B cell (primary cell): ENCODE measurements at places on chromosomes 12 and 14. TPM values are rescaled to one million over a fixed set of nuclear protein-coding genes. Genes with fewer than 3 reads are reported as not detected.

The TAS2R9 gene
- polyA plus RNA-seq, result not detected in 2 replicates

The CLECL1 gene
- polyA plus RNA-seq, result 18.5 and 30.7 TPM in 2 replicates

The HNRNPA1 gene
- 631 and 1,398 TPM in 2 replicates for polyA plus RNA-seq

The CCDC60 gene
- not detected in 2 replicates for polyA plus RNA-seq

The MGAT4C gene
- polyA plus RNA-seq, result not detected in 2 replicates

The GNB3 gene
- polyA plus RNA-seq, result 0.27 and 0.71 TPM in 2 replicates

- H3K4me1 ChIP-seq, result peaks cover 42% of the 10 kb centered on the region
- H3K27me3 ChIP-seq, result no peaks in the 10 kb centered on the region
- no peaks in the 10 kb centered on the region for H3K36me3 ChIP-seq
- H3K27ac ChIP-seq, result no peak overlapping the region
- no peak overlapping the region for H3K4me3 ChIP-seq
These were observed 2.9 kb downstream of the CHPT1 start for GRCh38 chr12:101700299-101700820.

DNA sequence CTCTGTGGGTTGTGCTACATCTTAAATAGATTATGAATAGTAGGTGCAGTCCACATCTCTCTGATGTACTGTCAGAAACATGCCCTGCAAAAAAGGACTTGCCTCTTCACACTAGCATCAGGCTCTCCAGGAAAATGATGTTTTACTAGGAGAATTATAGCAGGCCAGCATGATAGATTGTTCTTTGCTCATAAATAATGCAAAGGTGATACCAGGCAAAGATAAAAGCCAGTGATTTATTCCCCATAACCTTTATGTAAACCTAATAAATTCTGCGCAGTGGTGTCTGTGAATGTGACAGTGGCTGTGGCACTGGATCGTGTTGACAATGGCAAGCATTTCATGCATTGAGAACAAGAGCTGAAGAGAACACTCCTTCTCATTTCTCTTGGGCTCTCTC lies 646.5 kb upstream of the SEL1L start:
- H3K4me3 ChIP-seq, result no peak overlapping the region
- H3K4me1 ChIP-seq, result no peaks in the 10 kb centered on the region
- DNase-seq, result no peak

DNA sequence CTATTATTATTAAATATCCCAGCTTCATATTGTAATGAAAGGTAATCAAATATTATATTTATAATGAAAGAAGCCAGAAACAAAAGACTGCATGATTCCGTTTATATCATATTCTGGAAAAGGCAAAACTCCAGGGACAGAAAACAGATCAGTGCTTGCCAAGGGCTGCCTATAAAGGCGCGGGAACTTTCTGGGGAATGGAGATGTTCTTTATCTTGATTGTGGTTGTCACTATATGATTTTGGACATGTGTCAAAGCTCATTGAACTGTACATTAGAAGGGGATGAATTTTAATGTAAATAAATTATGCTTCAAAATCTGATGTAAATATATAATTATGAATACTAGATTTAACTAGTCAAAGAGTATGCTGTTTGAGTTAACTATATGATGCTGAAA lies 115.4 kb upstream of the KRAS start:
- H3K4me1 ChIP-seq, result peaks cover 15% of the 10 kb centered on the region
- H3K36me3 ChIP-seq, result no peaks in the 10 kb centered on the region
- no peak overlapping the region for H3K4me3 ChIP-seq
- no peak overlapping the region for H3K27ac ChIP-seq
- H3K27me3 ChIP-seq, result no peaks in the 10 kb centered on the region
- DNase-seq, result no peak

- no peak for DNase-seq
- peaks cover 20% of the 10 kb centered on the region for H3K4me1 ChIP-seq
- no peaks in the 10 kb centered on the region for H3K27me3 ChIP-seq
- no peak overlapping the region for H3K4me3 ChIP-seq
These were observed 14.8 kb upstream of the RIC8B start for GRCh38 chr12:106759526-106760183.
